ENCODE measurements at places on chromosomes 7 and 10.

DNA sequence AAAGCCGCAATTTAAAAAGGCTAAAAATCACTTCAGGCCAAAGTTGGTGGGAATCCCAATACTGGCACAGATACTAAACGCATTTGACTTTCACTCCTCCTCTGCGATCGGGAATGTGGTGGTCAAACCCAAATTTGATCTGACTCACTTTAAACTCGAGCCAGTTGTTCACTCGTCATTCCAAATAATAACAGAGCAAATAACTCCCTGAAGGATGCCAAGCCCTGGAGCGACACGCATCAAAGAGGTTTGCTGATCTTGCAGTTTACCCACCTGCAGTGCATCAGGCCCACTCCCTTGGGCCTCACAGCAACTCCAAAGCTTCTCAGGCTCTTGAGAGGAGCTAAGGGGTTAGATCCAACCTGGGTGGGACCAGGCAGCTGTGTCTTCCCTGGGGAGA lies 12.2 kb downstream of the PTN start:
- DNase-seq, result no peak

DNA sequence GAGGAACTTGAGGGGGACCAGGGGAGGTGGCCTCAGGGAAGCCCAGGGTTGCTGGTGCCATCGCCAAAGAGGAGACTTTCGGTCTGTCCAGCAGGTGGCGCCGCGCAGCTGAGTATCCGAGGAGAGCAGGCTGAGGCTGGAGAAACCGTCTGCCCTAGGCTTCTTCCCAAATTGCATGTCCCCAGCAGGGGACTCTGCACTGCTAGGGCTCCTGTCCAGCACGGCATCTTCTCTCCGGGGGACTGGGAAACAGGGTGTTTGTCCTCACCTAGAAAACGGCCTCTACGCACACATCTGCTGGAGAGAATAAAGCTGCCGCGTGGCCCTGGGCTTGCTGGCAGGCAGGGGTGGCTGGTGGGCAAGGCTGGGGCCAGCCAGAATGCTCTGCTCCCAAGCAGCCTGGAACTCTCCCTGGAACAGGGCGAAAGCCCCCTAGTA lies 161.9 kb downstream of the SH2D4B start:
- peak; percentile 49 for DNase-seq

GRCh38 chr7:93622036-93623033 lies 47.8 kb upstream of the CALCR start:
- DNase-seq, result no peak

GRCh38 chr10:110502851-110503301 lies 5.2 kb downstream of the DUSP5 start:
- DNase-seq, result no peak

DNA sequence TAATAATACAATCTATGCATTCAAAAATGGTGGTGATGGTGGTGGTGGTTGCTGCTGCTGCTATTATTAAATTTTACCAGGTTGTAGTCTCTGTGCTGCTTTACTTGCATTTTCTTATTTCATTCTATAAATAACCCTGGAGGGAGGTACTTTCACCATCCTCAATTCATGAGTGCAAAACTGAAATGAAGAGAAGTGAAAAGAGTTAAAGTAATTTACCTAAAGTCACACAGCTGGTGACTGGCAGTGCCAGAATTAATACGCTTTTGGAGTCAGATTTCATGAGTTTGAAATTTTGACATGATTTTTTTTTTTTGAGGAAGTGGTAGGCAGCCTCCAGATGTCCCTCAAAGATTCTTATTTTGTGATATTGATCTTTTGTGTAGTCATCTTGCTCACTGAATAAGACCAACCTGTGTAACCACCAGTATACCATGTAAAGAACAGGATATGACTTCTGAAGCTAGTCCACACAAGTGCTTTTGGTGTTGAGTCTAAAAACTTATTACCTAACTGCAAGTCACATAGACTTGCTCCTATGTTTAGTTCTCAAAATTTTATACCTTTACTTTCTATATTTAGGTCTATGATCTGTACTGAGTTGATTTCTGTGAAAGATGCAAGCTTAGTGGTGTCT lies 218.8 kb downstream of the ZWINT start:
- DNase-seq, result no peak

- DNase-seq, result no peak
Measured at GRCh38 chr10:61125560-61126170, 181.7 kb upstream of the RHOBTB1 start.

GRCh38 chr10:124656113-124656490 lies 88.1 kb downstream of the FAM53B start:
- no peak for DNase-seq

GRCh38 chr10:26621243-26621888 lies 76.1 kb upstream of the PDSS1 start:
- DNase-seq, result no peak

- peak; percentile 72 for DNase-seq
Measured at GRCh38 chr7:16465469-16466361, at the start of gene SOSTDC1. TSS of gene SOSTDC1 (minus strand) at chr7:16465738. CDS start at chr7:16465668, 70 bp downstream.

GRCh38 chr7:128115821-128116723 lies 84.8 kb upstream of the LRRC4 start:
- DNase-seq, result no peak

GRCh38 chr7:81600608-81601007 lies 169.2 kb downstream of the HGF start:
- DNase-seq, result no peak

DNA sequence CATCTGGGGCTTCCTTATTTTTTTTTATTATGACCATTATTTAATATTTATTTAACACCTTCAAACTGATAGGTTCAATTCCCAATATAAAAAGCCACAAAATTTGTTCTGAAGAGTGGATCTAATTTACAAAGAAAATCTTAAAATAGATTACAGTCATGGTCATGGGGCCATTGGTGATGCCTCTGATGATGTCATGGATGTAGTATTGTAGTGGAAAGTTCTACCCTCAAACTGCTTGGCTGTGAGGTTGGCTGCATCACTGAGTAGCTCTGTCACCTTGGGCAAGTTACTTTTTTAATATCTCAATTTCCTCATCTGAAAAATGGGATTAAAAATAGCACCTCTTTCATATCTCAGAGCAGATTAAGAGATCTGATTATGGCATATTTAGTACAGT lies 128.5 kb downstream of the DKK1 start:
- no peak for DNase-seq

- DNase-seq, result no peak
Measured at GRCh38 chr7:69177941-69178494, 420.3 kb upstream of the AUTS2 start.

GRCh38 chr7:54080971-54081370 lies 461.2 kb upstream of the VSTM2A start:
- no peak for DNase-seq

- no peak for DNase-seq
Measured at GRCh38 chr7:154178895-154179294, 126.7 kb downstream of the DPP6 start.

DNA sequence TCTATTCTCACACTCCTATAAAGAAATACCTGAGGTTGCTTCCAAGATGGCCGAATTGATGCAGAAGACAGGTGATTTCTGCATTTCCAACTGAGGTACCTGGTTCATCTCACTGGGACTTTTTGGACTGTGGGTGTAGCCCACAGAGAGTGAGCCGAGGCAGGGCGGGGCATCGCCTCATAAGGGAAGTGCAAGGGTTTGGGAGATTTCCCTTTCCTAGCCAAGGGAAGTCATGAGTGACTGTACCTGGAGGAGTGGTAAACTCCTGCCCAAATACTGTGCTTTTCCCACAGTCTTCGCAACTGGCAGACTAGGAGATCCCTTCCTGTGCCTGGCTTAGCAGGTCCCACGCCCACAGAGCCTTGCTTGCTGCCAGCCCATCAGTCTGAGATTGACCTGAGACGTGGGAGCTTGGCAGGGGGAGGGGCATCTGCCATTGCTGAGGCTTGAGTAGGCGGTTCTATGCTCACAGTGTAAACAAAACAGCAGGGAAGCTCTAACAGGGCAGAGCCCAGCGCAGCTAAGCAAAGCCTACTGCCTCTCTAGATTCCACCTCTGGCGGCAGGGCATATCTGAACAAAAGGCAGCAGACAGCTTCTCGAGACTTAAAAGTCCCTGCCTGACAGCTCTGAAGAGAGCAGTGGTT lies 152.2 kb downstream of the ARL4A start:
- DNase-seq, result no peak

GRCh38 chr7:63918986-63919385 lies 79.7 kb upstream of the ZNF722 start:
- no peak for DNase-seq

GRCh38 chr7:137421366-137421765 lies 77.8 kb upstream of the PTN start:
- DNase-seq, result no peak

GRCh38 chr10:22723343-22723779 lies 9.0 kb upstream of the PIP4K2A start:
- DNase-seq, result no peak

DNA sequence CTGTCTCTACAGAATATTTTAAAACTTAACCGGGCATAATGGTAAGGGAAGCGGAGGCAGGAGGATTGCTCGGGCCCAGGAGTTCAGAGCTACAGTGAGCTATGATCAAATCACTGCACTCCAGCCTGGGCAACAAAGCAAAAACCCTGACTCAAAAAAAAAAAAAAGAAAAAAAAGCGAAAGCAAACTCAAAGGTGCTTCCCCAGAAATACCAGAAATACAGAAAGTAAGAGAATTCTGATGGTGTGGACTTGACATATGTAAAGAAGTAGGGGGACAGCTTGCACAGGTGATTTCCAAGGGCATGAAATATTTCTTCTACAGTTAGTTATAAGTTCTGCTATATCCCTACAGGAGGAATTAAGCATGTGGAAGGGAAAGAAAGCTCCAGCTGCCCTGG lies 69.7 kb upstream of the APBB1IP start:
- DNase-seq, result no peak

GRCh38 chr7:17745610-17746009 lies 194.7 kb downstream of the SNX13 start:
- no peak for DNase-seq

DNA sequence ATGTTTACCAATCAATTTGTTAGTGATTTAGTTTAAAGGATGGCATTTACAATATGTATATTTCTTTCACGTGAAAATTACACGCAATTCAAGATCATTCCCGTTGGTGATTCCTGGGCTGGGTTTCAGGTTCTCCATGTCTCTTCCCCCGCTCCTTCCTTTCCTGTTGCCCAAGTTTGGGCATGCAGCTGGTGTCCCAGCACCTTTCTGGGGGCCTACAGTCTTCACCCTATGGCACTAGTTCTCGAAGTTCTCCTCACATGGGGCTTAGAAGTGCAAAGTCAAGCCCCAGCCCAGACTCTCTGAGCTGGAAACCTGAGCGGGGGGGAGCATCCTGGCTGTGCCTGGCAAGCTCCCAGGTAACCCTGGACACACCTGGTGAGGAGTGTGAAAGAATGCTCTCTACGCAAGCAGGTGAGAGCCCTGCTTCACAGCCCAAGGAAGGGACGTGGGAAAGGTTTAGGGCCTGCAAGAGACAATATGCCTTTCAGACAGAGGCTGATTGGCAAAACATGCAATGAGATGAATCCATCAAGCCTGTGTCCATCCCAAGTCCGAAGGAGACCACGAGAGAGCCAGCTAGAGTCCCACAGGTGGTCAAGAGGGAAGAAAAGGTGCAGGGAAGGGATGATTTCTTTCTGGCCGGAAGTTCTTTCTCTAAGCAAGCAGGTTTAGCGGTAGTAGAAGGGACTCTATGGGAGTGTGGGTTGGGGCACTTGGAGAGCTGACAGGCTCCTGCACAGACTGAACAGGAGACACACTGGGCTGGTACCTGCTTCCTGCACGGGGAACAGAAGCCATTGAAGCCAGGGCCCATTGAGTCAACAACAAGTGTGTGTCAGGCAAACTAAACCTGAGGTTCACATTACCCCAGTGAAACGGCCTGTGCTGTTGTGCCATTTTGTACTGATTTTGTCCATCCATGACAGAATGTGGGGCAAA lies 131.1 kb downstream of the ADARB2 start:
- no peak for DNase-seq

- no peak for DNase-seq
Measured at GRCh38 chr10:75434291-75434690, 2.9 kb downstream of the LRMDA start.

GRCh38 chr10:35458500-35459448 lies 122.5 kb downstream of the CCNY start:
- no peak for DNase-seq
